ENCODE measurements at places on chromosomes 5 and 9.

DNA sequence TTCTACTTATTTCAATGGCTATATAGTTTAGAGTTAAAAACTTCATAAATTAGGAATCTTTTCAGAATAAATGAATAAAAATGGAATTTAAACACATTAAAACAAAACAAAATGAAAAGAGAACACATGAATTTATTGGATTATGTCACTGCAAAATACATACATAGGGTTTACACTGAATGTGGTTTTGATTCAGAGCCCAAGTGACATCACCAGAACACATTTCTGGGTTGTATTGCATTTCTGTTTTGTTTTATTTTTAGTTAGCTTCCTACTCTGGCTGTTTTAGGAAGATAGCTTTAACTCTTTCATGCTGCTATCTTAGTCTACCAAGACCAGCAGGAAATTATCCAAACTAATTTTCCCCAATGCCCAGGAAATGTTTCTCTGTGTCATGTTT is 1935.0 kb downstream of the EFNA5 start:
- DNase-seq, result no peak

- DNase-seq, result no peak
Measured at GRCh38 chr5:123441408-123441807, 18.2 kb upstream of the CEP120 start.

GRCh38 chr5:150295172-150295634 is 5.6 kb upstream of the CAMK2A start:
- DNase-seq, result peak; percentile 49

DNA sequence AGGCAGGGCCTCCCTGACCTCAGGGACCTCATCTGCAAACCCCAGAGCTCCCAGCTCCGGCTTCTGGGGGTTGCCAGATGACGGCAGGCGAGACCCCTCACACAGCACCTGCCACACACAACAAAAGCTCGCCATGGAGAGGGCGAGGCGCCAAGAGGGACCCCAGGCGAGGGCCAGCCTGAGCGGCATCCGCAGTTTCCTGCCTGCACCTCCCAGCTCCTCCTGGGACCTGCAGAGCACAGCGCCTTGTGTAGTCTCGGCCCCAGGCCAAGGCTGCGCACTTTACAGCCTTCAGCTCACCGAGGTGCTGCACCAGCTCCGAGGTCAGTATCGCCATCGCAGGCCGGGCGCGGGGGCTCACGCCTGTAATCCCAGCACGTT is 82.4 kb upstream of the ADAMTS2 start:
- no peak for DNase-seq

Measured in T1000 (cell line).